ENCODE measurements at places on chromosomes 11 and 22.

DNA sequence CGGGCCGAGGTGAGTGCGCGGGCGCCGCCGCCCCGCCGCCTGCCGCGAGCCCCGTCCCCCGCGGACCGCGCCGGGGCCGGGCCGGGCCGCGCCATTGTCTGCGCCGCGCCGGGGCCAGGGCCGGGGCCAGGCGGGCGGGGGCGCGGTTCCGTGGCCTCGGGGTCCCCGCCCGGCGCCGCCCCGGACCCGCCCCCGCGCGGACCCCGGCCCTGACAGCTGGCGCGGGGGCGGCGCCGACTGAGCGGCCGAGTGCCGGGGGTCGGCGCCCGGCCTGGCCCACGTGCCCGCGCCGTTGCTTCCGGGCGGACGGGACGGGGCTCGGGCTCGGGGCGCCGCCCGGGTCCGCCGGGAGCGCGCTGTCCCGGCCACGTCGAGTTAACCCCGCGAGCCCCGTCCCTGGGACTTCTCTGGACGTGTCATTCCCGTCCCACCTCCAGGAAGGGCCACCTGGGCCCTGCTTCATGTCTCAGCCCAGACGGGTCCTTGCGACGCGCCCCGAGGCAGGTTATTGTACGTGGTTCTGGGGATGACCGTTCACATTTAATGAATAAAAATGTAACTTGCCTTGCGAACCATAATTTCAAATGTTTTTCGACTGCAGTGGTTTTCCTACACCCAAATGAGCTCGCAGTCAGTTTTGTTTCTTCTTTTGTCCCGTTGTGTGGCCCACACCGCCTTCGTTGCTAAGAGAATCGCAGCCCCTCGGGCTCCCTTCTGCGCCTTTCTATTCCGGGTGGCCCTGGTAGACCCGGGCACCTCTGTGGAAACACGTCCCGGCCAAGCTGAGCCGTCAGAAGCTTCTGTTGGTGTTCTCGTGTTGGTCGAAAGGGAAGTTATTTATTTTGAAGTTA lies 562 bp downstream of the ZBED4 start:
- DNase-seq, result no peak

- DNase-seq, result peak; percentile 91
Measured at GRCh38 chr11:75668451-75669297, at the start of gene MAP6. Gene MAP6 (minus strand): TSS chr11:75669038. CDS start chr11:75668369, 669 bp downstream.

GRCh38 chr11:17734418-17734911 lies at the start of gene KCNC1:
Gene KCNC1 (plus strand): TSS chr11:17734781. CDS start chr11:17736003, 1,222 bp downstream.
- DNase-seq, result peak; percentile 41

DNA sequence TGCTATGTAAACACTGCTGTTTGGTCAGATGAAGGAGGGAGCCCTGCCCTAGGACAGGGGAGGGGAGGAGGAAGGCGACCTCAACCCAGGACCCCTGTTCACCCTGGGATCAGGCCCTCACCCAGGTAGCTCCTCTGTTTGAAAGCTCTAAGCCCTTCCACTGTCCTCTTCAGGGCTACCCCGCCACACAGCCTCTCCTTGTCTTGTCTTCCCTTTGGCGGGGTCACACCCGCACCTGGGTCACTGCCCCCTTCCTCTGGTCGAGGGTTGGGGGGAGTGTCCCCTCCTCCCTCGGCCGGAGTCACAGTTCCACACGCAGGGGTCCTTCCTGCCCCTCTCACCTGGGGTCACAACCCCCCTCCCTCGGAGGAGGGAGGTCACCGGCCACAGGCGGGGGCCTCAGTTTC lies 463 bp upstream of the PTPMT1 start:
- DNase-seq, result no peak

- no peak for DNase-seq
Measured at GRCh38 chr11:16382186-16382585, 25.8 kb upstream of the SOX6 start.

DNA sequence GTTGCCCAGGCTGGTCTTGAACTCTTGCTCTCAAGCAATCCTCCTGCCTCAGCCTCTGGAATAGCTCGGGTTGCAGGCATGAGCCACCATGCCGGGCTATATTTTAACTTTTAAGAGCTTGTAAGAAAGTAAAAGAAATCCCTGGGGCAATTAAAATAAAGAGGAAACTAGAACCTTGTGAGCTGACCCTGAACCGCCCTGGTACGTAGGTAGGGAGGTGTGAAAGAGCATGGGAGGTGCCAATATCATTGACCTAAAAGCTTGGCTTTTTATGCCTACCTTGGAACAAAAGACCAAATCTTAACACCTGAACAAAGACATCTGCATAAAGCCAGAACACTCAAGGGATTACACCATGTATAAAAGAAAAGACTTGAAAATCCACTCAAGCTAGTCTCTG lies 595.1 kb downstream of the SOX6 start:
- DNase-seq, result no peak

GRCh38 chr22:50017701-50018224 lies 5.2 kb upstream of the IL17REL start:
- no peak for DNase-seq

DNA sequence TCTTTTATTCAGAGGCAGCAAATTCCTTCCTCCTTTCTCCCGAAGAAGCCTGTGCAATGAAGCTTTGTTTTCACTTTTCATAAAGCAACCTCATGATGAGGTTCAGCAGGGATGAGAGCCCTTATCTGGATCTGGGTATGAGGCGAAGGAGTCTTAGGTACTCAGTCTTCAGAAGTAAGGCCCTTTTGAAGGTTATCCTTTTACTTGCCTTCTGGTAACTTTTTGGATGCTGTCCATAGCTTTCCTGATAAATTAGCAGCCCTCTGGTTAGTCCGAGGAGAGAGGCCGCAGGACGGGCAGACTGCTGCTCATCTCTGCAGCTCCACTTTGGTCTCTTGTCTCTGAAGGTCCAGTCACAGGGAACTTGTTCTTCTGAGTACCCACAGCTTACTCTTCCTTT lies 1.1 kb downstream of the TRIM22 start:
- no peak for DNase-seq

- DNase-seq, result no peak
Measured at GRCh38 chr22:21959274-21960074, 6.8 kb upstream of the PPM1F start.

GRCh38 chr22:17860220-17860965 lies 86.1 kb upstream of the BID start:
- DNase-seq, result no peak

GRCh38 chr22:32323513-32324164 lies 34.0 kb upstream of the RFPL3 start:
- no peak for DNase-seq

GRCh38 chr11:35223371-35223796 lies 84.4 kb downstream of the CD44 start:
- DNase-seq, result no peak

GRCh38 chr11:13463779-13464290 lies 813 bp upstream of the BTBD10 start:
- DNase-seq, result no peak

GRCh38 chr11:61776561-61777075 lies 15.8 kb downstream of the TMEM258 start:
- peak; percentile 29 for DNase-seq

GRCh38 chr11:2136952-2137201 lies 2.3 kb downstream of the IGF2 start:
- no peak for DNase-seq

DNA sequence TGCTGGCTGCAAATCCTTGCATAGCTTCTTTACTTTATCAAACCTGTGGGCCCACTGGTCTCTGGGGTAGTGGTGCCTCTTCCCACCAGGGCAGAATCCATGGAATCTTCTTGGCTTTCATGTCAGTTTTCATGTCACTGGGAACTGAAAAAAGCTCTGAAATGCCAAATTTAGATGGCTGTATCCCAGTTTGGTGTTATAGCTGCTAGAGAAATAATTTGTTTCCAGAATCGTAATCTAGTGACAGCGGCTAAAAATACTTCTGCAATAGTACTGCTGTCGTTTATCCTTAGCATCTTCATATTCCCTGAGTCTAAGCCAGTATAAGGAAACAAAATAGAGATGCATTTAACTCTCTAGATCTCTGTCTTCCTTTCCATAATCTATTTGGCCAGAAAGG lies 983.4 kb upstream of the FAT3 start:
- DNase-seq, result no peak

GRCh38 chr11:48066881-48067800 lies 86.8 kb downstream of the PTPRJ start:
- no peak for DNase-seq

DNA sequence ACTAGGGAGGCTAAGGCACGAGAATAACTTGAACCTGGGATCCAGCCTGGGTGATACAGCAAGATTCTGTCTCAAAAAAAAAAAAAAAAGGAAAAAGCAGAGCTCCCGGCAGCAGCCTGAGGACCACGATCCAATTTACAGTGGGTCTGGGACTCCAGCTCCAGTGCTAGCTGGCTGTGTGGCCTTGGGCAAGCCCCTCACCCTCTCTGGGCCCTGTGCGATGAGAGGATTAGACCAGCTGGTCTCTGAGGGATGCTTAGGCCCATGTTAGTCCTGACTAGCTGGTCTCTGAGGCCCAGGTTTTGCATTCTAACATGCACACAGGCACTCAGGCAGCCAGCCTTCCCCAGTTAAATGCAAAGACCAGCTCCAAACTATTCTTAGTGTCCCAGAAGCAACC lies 13.7 kb downstream of the CARD10 start:
- no peak for DNase-seq

DNA sequence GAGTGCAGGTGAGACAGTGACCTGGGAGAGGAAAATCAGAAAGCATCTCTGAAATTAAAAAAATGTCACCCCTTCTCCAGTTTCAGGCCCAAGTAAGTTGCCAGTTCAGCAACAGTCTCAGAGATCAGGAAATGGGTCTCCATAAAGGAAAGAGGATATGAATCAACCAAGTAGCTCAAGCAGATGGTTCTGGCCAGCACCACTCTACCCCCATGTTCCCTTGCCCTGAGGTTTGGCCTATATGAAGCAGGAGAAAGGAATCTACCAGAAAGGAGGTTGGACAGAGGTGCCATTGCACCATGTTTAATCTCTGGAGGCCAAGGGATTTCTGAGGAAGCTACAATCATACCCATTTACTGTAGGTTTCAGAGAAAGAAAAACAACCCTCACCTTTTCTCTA lies 7.7 kb downstream of the FZD4 start:
- no peak for DNase-seq

DNA sequence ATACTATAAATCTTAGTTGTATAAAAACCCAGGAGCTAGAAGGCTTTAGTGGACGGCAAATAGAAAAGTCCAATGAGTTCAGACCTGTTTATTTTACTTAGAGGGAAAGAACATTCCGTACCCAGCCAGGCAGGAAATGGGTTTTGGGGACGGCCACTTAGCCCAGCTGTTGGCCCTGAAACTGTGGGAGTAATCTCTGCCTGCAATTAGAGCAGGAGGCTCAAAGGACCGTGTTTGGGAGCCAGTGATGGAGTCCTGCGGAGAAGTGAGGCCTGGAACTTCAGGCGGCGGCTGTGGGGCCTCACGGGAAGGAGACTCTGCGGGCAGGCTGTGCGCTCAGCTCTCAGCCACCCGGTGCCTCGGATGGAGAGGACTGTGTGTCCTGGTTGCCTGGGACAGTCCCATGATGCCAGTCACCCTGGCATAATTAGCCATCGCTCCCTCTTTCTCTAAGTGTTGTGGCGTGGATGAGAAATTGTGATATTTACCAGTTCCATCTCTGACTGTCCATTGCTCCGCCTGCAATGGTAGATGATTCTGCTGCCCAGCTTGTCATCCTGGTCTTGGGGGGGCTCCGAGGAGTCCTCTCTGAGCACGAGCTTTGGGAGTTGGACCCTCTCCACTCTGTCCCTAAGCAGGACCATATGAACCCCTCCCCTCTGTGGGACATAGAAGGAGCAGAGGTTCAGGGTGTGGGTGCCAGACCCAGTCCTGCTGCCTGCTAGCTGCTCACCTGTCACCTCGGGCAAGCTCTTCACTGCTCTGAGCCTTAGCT lies 530.3 kb downstream of the TBC1D22A start:
- no peak for DNase-seq

DNA sequence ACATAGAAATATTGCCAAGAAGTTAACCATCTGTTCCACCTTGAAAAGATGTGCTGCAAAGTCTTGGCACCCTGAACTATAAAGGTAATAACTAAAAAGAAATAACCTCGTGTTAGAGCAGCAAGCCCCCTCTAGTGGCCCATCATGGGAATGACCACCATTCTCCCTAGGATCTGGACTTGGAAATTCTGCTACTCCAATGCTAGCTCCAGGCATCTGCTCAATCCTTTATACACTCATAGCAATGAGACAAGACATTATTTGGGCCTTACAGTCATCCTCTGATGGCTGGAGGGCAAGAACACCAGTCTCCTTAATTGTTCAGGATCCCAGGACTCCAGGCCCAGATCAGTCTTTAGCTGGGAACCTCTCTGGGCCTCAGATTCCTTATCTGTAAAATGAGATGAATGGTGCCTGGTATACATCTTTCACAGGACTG lies 76.0 kb downstream of the CWC15 start:
- DNase-seq, result peak; percentile 76

DNA sequence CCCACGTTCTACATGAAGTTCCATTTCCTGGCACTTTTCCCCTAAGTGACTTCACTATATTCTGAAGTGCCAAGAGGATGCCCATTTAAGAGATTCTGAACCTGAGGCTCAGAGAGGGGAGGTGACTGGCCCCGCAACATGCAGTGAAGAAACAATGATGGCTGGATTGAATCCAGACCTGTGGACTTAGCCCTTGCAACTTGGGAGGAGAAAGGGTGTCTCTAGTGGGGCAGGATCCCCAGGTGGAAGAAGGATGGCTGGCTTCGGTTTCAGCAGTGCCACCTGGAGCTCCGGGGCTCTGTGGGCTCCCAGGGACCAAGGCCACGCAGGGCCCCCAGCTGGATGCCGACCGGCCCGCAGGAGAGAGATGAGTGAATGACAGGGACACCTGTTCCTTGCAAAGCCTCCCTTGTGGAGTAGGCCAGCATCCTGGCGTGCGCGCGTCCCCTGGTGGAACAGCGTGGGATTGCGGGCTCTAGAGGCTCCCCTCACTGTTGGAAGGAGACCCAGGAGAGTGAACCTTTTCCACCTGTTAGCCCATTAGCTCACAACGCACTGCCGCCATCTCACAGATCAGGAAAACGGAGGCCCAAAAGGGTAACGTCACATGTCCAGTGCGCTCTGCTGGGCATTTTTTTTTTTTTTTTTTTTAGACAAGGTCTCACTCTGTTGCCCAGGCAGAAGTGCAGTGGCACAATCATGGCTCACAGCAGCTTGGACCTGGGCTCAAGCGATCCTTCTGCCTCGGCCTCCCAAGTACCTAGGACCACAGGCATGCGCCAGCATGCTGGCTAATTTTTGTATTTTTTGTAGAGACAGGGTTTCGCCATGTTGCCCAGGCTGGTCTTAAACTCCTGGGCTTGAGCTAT lies 104.7 kb downstream of the KIAA1671 start:
- DNase-seq, result peak; percentile 75

GRCh38 chr22:27467711-27468110 lies 333.8 kb downstream of the MN1 start:
- no peak for DNase-seq

DNA sequence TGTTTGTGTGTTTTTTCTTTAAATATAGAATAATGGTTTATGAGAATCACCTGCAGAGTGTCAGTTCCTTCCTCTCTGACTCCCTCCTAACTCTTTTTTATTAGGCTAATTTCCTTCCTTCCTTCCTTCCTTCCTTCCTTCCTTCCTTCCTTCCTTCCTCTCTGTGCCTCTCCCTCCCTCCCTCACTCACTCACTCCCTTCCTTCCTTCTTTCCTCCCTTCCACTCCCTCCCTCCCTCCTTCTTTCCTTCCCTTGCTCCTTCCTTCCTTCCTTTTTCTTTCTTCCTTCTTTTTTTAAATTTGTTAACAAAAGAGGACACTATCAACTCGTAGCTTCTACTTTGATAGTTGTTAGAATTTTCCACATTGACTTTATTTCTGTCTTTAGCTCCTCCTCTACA lies 152.3 kb upstream of the SEZ6L start:
- DNase-seq, result no peak
